ENCODE measurements at places on chromosomes 16 and 17.

GRCh38 chr17:39178536-39178935 lies 12.6 kb upstream of the ARL5C start:
- no peak for DNase-seq

DNA sequence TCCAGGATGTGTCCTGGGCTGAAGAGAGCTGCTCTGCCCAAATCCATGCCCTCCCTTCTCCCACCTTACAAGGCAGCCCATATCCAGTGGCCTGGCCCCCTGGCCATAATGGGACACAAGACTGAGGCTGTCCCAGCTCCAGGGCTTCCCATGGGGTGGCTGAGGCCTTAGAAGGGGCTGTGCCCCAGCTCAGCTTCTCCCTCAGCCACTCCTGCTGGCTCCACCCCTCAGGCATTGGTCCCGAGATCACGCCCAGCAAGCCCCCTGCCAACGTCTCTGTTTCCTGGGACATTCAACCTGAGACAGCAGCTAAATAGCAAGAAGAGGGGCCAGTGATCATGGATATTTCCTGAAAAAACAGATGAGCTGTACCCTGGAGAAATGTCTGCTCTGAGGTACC lies 43.3 kb downstream of the ARHGAP27 start:
- no peak for DNase-seq

DNA sequence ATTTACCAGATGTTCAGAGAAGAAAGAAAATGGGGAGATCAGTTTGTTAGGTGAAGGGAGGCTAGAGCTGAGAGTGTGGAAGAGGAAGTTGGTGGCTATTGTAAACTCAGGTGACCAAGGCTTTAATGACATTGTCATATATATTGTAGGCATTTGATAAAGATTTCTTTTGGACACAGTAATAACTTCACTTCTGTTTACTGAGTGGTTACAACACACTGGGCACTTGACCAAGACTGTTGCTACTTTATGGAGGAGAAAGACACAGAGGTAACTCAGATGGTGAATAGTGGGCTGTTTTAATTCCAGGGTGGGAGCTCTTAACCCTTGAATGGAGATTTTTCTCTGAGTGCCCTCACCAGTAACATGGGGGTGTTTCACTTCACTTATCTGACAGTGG lies 46.0 kb downstream of the TNRC6A start:
- no peak for DNase-seq

DNA sequence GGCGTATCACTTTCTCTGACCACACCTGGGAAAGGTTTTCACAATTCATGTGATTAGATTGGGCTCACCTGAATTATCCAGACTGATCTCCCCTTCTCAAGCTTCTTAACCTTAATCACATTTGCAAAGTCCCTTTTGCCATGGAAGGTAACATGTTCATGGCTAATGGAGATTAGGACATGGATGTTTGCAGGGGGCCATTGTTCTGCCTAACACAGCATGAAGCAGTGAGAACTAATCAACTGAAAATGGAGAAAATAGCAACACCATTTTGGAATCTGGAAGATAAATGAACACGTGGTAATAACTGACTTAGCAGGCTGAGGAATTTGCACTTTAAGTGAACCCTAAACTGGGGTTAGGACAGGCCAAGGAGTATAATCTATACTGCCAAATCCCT lies 25.0 kb upstream of the SBK1 start:
- DNase-seq: no peak

- DNase-seq: no peak
Measured at GRCh38 chr17:76458580-76459490, 5.9 kb upstream of the UBE2O start.

DNA sequence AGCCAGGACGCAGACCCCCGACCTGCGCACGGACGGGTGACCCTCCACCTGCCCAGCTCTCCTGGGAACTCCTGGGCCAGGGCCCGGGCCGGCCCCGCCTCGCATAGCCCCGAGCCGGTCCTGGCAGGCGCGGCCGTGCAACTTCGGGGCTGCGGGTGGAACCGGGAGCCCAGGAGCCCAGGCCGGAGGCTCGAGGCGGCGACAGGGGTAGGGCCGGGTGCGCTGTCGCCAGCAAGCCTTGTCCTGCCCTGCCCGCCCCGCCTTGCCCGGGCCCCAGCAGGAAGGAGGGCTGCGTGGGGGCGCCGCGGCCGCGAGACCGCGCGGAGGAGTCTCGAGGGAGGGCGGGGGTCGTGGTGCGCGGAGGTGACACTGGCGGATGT lies 408 bp downstream of the LMF1 start:
- DNase-seq: no peak

- DNase-seq: no peak
Measured at GRCh38 chr17:77456951-77457548, 316.3 kb downstream of the SEC14L1 start.

GRCh38 chr17:73731733-73732132 lies 87.5 kb upstream of the SDK2 start:
- DNase-seq: no peak

DNA sequence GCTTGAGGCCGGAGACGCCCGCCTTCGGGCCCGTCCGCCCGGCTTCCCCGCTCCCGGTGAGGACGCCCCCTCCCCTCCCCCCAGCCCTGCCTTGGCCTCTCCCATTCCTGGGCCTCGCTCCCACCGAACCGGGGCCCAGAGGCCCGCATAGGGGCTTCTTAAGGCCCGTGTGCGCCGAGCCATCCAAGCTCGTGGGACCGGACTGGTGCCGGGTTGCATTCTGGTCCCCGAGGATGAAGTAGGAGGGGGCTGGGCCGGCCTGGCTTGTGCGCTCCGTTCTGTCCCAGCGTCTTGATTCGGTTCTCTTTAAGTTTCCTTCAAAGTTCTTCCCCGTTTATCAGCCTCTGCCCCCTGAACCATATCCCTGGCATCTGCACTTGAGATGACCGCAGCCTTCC lies 488 bp downstream of the SENP3 start:
- no peak for DNase-seq

- DNase-seq: no peak
Measured at GRCh38 chr17:5485270-5486205, at the start of gene DERL2. TSS of gene DERL2 (minus strand) at chr17:5486178. CDS start at chr17:5486161, 17 bp downstream.

GRCh38 chr16:72787514-72788268 lies 260.2 kb downstream of the ZFHX3 start:
- DNase-seq: peak; percentile 52

GRCh38 chr16:15932939-15933338 lies 16.5 kb upstream of the ABCC1 start:
- DNase-seq: no peak

- peak; percentile 51 for DNase-seq
Measured at GRCh38 chr16:3656491-3657468, 2.3 kb downstream of the DNASE1 start.

- DNase-seq: no peak
Measured at GRCh38 chr16:75230471-75231110, 11.8 kb downstream of the CTRB1 start.

DNA sequence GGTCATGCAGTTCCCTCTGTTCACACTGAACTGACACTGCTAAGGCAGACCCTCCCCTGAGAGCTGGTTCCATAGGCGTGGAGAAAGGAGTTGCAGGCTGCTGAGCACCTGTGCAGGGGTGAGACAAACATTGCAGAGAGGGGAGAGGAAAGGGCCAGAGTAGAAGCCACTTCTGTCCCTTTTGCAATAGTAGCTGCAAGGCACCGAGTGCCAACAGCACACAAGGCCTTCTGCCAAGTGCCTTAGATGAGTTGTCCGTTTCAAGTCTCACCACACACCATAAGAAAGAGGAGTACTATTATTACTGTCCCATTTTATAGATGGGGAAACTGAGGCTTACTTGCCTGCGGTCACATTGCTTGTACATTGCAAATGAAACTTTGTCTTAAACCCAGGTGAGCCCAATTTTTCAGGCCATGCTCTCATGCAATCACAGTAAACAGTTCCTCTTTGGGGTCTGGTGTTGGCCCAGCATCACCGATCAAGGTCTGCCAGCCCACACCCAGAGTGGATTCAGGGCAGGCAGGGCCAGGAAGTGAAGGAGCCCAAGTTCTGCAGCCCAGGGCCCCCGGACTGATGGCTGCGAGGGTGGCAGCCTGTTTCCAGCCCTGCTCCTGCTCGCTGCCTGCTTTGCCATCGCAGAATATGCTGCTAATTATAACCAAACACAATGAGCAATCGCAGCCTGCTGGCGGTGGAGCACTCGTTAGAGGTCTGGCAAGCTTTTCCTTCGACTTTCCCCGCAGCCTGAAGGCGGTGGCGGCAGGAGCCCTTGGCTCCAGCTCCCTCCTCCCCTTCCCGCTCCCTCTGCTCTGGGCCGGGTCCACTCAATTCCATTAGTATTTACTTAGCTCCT lies 36.8 kb upstream of the DYNLL2 start:
- no peak for DNase-seq

DNA sequence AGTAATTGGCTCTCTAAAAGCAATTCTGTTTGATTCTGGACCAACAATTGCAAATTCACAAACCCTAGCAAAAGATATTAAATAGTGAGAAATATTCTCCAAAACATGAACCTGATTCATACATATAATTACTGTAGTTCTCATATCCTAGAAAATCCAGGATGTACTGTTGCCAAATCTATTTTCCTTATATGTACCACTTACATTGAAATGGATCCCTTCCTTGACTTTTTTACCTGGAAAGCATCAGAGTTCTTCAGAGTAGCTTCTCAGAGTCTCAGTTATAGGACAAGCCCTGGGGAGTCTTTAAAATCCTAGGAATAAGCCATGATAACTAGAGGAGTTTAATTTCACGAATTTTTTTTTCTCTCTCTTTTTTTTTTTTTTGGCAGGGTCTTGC lies 16.7 kb downstream of the TMEM92 start:
- no peak for DNase-seq

DNA sequence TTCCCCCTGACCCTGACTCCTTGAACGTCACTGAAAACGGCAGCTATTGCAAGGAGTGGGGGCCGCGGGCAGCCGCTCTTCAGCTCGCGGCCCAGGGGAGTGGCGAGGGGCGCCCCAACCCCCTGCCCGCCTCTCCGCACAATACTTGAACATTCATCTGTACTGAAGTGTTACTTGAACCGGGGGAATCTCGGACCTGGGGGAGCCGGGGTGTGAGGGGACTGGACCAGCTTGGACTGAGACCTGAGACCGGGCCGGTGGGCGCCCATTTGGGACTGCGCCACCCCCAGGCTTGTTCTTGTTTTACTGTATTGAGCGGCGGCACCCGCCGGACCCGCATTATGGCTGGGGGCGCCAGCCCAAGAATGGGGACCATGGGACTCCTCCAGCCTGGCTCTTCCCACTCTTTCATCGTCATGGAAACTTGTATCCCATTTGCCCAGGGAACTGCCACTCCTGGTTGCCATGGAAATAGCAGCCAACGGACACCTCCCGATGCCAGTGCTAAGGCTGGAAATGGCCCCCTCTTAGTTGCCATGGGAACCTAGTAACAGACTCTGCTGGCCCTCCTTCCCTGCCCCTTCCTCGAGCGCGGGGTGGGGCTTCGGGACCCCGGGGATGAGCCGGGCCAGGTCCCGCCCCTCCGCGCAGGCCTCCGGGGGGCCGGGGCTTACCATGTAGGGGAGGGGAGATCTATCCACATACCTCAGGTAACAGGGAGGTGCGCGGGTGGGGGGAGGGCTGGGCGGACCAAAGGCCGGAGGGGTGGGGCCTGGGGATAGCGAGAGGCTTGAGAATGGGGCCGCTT lies 805 bp upstream of the ORAI3 start:
- no peak for DNase-seq

- peak; percentile 44 for DNase-seq
Measured at GRCh38 chr16:68265078-68265920, 973 bp downstream of the SLC7A6 start.

- DNase-seq: no peak
Measured at GRCh38 chr17:18949566-18949965, 2.4 kb upstream of the SLC5A10 start.

GRCh38 chr17:50618300-50618699 lies 16.4 kb upstream of the ABCC3 start:
- no peak for DNase-seq

- DNase-seq: no peak
Measured at GRCh38 chr17:68642118-68642412, 40.9 kb upstream of the FAM20A start.

DNA sequence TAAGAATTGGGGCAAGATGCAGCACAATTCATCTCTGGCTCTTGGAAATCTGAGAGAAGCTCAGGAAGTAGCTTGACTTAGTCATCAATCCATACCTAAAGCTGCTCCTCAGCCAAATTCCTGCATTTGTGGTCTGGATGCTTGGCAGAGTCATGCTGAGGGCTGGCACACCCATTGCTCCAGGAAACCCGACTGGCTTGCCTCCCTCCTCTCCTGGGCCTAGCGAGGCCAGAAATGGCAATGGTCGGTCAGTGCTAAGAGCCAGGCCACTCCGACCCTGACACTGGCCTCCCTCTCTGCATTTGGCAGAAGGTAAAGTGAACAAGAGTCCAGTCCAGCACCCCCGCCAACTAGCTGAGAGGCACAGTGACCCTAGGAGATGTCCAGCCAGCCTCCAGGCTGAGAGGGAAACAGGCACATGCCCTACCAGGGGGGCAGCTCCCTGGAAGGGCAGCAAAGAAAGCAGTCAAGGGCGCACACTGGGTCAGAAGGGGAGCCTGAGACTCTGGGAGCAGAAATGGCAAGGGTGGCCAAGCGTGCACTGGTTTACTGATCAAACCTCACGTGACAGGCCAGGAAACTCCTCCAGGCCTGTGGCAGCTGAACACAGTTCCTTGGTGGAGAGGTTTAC lies 10.0 kb downstream of the POLDIP2 start:
- DNase-seq: no peak

DNA sequence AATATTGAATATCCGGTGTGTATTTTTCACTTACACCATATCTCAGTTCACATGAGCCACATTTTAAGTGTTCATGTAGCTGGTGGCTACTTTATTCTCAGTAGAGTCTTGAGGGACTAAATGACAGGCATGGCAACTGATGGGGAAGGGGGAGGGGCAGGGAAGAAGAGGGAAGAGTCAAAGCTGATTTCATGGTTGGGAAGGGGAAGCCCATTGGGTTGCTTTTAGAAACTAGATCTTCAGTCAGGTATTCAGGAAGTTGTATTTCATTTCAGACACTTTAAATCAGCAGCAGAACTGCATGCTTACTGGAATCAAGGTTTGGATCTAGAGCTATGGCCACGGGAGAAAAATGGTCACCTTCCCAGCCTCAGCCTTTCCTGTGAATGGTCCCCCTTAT lies 2.9 kb upstream of the WIPI1 start:
- no peak for DNase-seq

GRCh38 chr16:58128711-58129096 lies 477 bp downstream of the CFAP20 start:
- DNase-seq: no peak

- no peak for DNase-seq
Measured at GRCh38 chr16:16096858-16097213, 126.5 kb downstream of the ABCC6 start.

DNA sequence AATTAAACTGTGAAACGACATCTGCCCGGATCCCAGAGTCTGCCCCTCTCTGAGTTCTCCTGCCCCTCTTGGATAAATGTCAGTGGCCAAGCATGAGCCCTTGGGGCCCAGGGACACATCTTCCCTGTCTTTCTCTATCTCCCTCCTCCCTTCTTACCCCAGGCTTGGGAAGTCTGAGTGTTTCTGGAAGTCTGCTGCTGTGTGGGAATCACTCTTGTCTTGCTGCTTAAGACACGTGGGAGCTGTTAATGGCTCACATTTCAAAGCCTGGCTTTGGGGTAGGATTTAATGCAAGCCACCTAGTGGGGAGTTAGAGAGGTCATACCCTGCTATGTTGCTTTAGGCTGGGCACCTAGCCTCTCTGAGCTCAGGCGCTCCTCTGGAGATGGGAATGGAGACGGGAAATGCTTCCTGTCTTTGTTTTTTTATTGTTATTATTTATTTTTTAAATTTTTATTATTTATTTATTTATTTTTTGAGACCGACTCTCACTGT lies 218.5 kb upstream of the CIBAR2 start:
- DNase-seq: no peak

GRCh38 chr16:46620266-46621005 lies 743 bp downstream of the SHCBP1 start:
- DNase-seq: no peak

Measured in stimulated activated CD4-positive, alpha-beta T cell treated with anti-CD3 and anti-CD28 coated beads, Interleukin-15, amount 100 ng/mL, for 48 hours (primary cell).